ENCODE measurements at places on chromosomes 6 and 20. TPM values are rescaled to one million over a fixed set of nuclear protein-coding genes. Genes with fewer than 3 reads are reported as not detected.

The SOBP gene
- total RNA-seq = 0.60 TPM

The TREML2 gene
- total RNA-seq = not detected

The GRM1 gene
- total RNA-seq = 0.03 TPM

The ACTL10 gene
- total RNA-seq = not detected

The TMEM63B gene
- 14.1 TPM for total RNA-seq

The CAGE1 gene
- not detected for total RNA-seq

The TAF11 gene
- 18.9 TPM for total RNA-seq

The DUSP15 gene
- total RNA-seq = 0.87 TPM

The TOP1 gene
- total RNA-seq = 207 TPM

The WFDC12 gene
- not detected for total RNA-seq

The TRPC4AP gene
- total RNA-seq = 64.0 TPM

The TRAPPC3L gene
- total RNA-seq = not detected

The CEP57L1 gene
- 8.3 TPM for total RNA-seq

The PHACTR1 gene
- 0.11 TPM for total RNA-seq

The SNAP91 gene
- total RNA-seq = 0.14 TPM

The CARMIL1 gene
- total RNA-seq = 7.8 TPM

The ENPP4 gene
- total RNA-seq = 0.31 TPM

The CST5 gene
- total RNA-seq = not detected

The TTBK1 gene
- total RNA-seq = 0.05 TPM

The ZBP1 gene
- 0.03 TPM for total RNA-seq

The PCK1 gene
- 0.14 TPM for total RNA-seq

The SLX4IP gene
- 2.3 TPM for total RNA-seq

The SMOC2 gene
- total RNA-seq = 0.03 TPM

The HLA-DMB gene
- total RNA-seq = 1.7 TPM

The SYTL3 gene
- 1.5 TPM for total RNA-seq

The BPIFB6 gene
- not detected for total RNA-seq

The KCNQ5 gene
- 1.3 TPM for total RNA-seq

The LY6G6F gene
- not detected for total RNA-seq

The PNPLA1 gene
- not detected for total RNA-seq

The MATN4 gene
- total RNA-seq = 0.12 TPM

The MBOAT1 gene
- 2.0 TPM for total RNA-seq

The MAP1LC3A gene
- total RNA-seq = 31.2 TPM

The ZBTB2 gene
- 14.3 TPM for total RNA-seq

The DEFB119 gene
- total RNA-seq = not detected

The PKHD1 gene
- not detected for total RNA-seq

The VSTM2L gene
- 27.9 TPM for total RNA-seq

The GPX5 gene
- not detected for total RNA-seq

The TRIM31 gene
- 0.72 TPM for total RNA-seq

The ERVFRD-1 gene
- total RNA-seq = not detected

The NOX3 gene
- total RNA-seq = not detected

The HAO1 gene
- total RNA-seq = not detected

The MRS2 gene
- 19.1 TPM for total RNA-seq

The RSPO3 gene
- total RNA-seq = 63.8 TPM

The BTN1A1 gene
- total RNA-seq = not detected

The DLL1 gene
- total RNA-seq = 0.37 TPM

The CENPW gene
- 40.0 TPM for total RNA-seq

The CSNK2B gene
- total RNA-seq = 179 TPM

The ZCCHC3 gene
- total RNA-seq = 22.9 TPM

The AVP gene
- not detected for total RNA-seq

The FKBP5 gene
- 137 TPM for total RNA-seq

The TREM1 gene
- 0.33 TPM for total RNA-seq

The VGLL2 gene
- total RNA-seq = not detected

The TSHZ2 gene
- total RNA-seq = not detected

The RFX6 gene
- not detected for total RNA-seq

The CST2 gene
- total RNA-seq = 1.1 TPM

The ZNF311 gene
- 0.12 TPM for total RNA-seq

The ANKRD66 gene
- not detected for total RNA-seq

Data from A549 treated with AZD2906 at 1 μM for 4 hours (cell line).